ENCODE measurements at places on chromosomes 13 and 19. TPM values are rescaled to one million over a fixed set of nuclear protein-coding genes. Genes with fewer than 3 reads are reported as not detected.

The TMEM221 gene
- total RNA-seq = 0.85 TPM

The BST2 gene
- not detected for total RNA-seq

The PSG7 gene
- 0.07 TPM for total RNA-seq

The KLK12 gene
- not detected for total RNA-seq

The MOB3A gene
- 11.4 TPM for total RNA-seq

The CHST8 gene
- total RNA-seq = 0.15 TPM

The RPS16 gene
- total RNA-seq = 7,159 TPM

The PRODH2 gene
- 0.18 TPM for total RNA-seq

The IGSF23 gene
- 0.63 TPM for total RNA-seq

The CD70 gene
- 24.8 TPM for total RNA-seq

The IGFL3 gene
- not detected for total RNA-seq

The SLITRK6 gene
- 0.21 TPM for total RNA-seq

The CLEC4M gene
- total RNA-seq = not detected

The SMIM24 gene
- total RNA-seq = 0.70 TPM

The PBX4 gene
- total RNA-seq = 1.9 TPM

The RDH8 gene
- total RNA-seq = 0.43 TPM

The ZIC5 gene
- 3.5 TPM for total RNA-seq

The GPR4 gene
- not detected for total RNA-seq

The ADGRE2 gene
- total RNA-seq = 1.0 TPM

The PPM1N gene
- total RNA-seq = 8.0 TPM

The ANKRD24 gene
- 0.39 TPM for total RNA-seq

The CACNG7 gene
- total RNA-seq = 9.3 TPM

The EMP3 gene
- 477 TPM for total RNA-seq

The BEST2 gene
- total RNA-seq = not detected

The SAE1 gene
- total RNA-seq = 239 TPM

The MPND gene
- total RNA-seq = 10.1 TPM

The CGB5 gene
- 1.4 TPM for total RNA-seq

The CEACAM3 gene
- not detected for total RNA-seq

The POLR2E gene
- total RNA-seq = 240 TPM

The THOP1 gene
- total RNA-seq = 101 TPM

The COL5A3 gene
- total RNA-seq = 3.6 TPM

The GSX1 gene
- total RNA-seq = not detected
